ENCODE measurements at places on chromosomes 16 and 17.

- peak; percentile 29 for DNase-seq
These were observed 4.7 kb upstream of the IGSF6 start for GRCh38 chr16:21656795-21657768.

DNA sequence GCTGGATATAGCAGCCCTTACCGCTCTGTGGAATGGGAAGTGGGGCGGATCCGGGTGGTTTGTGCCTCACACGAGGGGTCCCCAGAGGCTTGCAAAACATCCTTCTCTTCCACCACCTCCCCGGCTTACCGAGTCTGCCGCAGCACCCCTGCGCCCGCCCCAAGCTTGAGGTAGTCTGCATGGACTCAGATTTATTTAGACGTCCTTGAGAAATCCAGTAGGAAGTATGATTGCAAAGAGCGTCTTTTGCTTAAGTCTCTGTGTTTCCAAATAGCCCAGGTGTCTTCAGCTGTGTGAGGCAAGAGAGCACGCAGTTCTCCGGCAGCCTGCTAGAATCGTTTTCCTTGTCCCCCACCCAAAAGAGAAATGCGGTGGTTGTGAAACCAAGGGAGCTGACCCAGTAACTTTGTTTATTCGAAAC lies 2.4 kb downstream of the KIAA0513 start:
- no peak for DNase-seq

DNA sequence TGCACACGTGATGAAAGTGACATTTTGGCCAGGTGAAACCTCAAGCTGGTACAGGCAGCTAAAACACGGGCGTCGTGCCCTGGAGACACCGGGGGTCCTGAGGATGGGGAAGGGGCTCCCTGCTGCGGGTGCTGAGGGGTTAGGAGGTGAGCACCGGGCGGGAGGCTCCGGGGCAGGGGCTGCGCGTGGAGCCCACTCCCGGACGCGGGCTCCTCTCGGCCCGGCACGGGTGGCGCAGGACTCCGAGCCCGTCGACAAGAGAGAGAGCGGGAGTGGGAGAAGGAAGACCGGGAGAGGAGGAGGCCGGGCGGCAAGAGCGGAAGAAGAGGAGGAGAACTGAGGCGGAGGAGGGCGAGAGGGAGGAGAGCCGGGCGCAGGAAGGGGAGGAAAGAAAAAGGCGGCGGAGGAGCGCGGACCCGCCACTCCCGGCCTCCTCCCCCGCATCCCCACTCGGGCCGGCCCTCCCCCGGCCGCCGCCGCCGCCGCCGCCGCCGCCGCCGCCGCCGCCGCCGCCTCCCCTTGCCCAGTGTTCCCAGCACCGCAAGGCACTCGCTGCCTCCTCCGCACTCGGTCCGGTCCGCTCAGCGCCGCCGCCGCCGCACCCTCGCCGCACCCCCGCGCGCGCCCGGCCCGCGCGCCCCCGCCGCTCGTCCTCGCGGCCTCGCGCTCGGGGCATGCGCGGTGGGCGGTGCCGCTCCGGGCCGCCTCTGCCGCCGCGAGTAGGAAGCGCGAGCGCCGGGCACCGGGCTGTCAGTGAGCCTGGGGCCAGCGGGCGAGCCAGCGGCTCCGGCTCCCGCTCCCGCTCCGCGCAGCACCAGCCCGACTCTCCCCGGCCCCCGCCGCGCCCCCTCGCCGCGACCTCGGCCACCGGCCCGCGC lies at the start of gene PRKCA:
PRKCA (plus strand) TSS at position 750 of the 878 bp plus-strand sequence.
- peak; percentile 57 for DNase-seq

- no peak for DNase-seq
These were observed 5.3 kb upstream of the NSMCE1 start for GRCh38 chr16:27273670-27274423.

GRCh38 chr16:51638339-51639135 lies 487.5 kb upstream of the SALL1 start:
- DNase-seq: no peak

DNA sequence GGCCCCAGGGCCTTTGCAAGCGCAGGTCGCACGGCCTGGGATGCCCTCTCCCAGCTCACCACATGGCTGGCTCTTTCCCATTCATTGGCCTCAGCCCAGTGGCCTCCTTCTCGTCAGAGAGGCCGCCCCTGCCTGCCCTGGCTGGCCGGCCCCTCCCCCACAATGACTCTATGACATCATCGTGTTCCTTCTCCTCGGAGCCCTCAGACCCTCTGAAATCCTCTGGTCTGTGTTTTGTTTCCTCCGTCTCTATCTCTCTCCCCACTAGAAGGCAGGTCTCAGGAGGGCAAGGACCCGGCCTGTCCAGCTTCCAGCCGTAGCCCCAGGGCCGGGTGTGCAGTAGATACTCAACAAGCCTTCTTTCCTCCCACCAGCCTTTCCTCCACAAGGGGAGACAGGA lies 164.8 kb upstream of the FOXF1 start:
- no peak for DNase-seq

DNA sequence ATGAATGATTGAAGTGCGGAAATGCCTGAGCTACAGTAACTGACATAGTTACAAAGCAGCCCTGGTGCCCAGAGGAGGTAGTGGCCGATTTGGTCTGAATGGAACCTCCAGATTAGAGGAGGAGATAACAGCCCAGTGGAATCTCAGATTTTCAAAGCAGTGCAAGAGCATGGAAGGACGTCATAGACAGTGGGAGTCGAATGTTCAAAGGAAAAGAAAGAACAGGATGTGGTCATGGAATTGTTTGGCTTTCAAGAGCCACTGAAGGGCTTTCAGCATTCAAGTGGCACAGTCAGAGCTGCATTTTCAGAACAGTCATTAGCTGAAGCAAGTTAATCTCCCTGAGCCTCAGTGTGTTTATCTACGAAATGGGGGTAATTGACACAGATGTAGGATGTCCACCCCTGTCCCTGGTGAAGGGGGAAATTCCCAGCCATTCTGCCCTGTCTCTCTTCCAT lies 104.6 kb upstream of the CACNG3 start:
- peak; percentile 22 for DNase-seq

DNA sequence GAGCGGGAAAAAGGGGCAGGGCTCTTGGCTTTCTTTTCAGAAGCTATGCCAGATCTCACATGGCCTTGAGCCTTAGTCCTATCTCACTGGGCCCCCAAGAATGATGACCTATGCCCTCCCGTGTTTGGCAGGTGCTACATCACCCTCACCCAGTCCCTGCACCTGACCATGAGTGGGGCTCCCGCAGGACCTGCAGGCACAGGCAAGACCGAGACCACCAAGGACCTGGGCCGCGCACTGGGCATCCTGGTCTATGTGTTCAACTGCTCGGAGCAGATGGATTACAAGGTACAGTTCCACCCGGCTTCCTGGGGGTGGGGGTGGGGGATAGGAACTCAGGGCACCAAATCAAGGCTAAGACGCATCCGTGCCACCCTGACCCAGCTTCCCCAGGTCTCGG lies 120.9 kb downstream of the DNAH9 start:
- DNase-seq: no peak

DNA sequence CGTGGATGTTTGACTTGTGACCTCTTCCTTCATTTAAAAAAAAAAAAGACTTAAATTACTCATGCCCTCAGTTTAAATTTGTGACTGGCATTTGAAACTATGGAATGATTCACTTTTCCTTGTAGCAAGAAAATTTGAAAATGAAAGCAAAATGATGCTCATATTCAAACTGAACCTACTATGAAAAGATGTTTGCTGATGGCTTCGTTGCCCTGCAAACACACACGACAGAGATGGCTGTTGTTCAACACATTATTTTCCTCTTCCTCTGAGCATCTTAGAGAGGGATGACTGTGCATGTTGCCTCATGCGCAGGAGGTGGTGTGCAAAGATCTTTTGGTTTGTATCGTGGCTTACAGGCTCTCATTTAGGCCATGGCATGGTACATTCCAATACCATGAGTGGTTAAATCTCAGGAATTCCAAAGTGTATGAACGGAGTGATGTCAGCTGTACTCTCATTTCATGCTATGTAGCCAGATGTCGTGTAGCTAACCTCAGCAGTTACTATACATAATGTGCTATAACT lies 164.5 kb downstream of the PRKCA start:
- DNase-seq: no peak

DNA sequence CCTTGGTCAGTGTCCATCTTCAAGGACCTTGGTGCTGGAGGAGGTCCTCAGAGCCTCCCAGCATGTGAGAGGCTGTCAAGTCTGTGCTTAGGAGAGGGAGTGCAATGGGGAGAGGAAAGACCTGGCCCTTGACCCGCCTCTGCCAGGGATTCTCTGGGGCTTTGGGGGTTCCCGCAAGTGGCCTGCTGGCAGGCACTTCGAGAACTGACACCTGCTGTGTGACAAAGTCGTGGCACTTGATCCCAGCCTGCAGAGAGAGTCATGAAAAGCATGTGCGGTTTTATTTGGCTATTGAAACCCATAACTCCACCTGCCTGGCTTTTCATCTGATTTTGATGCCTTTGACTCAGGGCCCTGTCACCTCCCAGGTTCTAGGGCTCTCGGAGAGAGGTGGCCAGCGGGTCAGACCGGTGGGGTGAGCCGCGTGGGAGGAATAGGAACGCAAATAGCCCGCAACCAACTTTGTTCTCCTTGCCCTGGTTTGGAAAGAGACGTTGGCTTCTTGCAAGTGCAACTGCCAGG lies 42.8 kb upstream of the GSE1 start:
- no peak for DNase-seq

DNA sequence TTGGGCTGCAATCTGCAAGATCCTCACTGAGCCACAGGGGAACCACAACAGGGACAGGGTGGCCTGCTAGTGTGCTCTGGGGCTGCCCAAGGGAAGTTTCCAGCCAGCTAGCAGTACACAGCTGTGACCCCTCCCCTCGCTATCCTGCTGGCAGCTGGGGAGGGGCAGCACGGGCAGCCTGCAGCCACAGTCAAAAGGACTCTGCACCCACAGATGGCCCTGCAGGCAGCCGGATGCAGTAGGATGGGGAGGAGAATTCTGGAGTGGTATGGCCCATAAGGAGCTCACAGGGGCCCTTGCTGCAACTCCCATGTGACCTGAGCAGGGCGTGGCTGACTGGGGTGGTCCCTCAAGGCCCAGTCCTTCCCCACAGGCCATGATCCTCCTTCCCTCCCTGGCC lies 74.3 kb downstream of the PLD6 start:
- no peak for DNase-seq

- no peak for DNase-seq
These were observed 526 bp downstream of the KIAA0513 start for GRCh38 chr16:85027958-85028684.

DNA sequence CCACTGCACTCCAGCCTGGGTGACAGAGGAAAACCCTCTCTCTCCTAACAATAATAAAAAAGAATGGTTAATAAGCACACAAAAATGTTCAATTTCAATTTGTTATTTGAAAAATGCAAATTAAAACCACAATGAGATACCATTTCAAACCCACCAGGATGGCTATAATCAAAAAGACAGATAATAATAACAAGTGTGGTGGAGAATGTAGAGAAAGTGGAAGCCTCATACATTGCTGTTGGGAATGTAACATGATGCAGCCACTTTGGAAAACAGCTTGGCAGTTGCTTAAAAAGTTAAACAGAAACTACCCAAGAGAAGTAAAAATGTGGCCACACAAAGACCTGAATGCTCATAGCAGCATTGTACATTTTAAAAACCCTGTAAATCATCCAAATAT lies 51.8 kb upstream of the MAP3K14 start:
- no peak for DNase-seq

DNA sequence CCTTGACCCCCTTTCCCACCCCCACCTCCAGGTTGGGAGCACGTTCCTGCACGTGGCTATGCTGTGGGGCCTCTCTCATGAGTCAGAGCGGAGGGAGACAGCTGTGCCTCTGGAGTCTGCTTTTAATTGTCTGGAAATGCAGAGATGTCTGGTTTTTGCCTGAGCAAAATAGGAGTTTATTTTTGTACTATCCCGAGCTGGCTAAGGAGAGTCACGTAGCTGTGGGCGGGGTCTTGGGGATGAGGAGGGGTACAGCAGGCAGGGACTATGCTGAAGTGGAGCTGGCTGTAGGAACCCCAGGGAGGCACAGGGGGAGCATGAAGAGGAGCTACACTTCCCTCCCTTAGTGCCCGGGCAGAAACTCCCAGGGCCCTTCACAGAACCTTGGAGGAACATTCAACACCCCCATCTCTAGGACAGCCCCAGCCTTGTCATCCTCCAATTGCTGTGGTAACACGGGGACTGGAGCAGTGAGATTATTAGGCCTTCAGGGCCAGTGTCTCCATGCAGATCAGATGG lies 44.7 kb upstream of the LGALS9 start:
- DNase-seq: no peak

DNA sequence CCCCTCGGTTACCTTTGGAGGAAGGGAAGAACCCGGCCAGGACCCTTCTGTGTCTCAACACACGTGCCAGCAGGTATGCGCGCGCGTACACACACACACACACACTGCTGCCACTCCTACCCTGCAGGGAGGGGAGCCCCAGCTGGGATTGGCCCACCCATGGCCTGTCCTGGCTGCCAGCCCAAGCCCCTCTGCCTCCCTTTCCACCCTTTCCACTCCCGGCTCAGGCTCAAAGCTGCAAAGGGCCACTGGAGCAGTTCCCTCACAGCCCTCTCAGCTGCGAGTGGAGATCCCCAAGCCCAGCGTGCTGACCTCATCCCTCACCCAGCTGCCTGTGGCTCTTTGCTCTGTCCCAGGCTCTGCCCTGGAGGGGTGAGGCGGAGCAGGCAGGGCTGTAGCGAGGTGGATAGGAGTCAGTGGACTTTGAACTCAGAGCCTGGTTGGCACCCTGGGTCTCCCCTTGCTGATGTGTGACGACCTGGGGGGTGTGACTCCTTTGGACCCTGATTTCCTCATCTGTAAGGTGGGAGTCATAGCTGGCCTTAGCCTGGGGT lies 14.5 kb downstream of the KIF19 start:
- DNase-seq: no peak

DNA sequence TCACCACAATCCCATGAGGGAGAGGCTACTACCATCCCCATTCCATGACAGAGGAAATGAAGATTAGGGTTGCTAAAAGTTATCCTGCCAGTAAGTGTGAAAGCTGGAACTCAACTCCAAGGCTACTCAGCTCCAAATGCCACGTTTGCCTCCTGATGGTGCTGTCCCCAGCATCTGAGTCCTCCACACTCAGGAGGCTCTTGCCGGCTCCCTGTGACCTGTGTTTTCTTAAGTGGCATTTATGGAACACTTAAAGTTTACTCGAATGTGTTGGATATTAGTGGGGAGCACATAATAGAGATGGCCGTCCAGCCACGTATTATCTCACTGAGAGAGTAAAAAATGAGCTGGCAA lies 267.9 kb downstream of the CBLN1 start:
- no peak for DNase-seq

- DNase-seq: peak; percentile 64
These were observed 93.8 kb upstream of the PLEKHM1 start for GRCh38 chr17:45584092-45585036.

DNA sequence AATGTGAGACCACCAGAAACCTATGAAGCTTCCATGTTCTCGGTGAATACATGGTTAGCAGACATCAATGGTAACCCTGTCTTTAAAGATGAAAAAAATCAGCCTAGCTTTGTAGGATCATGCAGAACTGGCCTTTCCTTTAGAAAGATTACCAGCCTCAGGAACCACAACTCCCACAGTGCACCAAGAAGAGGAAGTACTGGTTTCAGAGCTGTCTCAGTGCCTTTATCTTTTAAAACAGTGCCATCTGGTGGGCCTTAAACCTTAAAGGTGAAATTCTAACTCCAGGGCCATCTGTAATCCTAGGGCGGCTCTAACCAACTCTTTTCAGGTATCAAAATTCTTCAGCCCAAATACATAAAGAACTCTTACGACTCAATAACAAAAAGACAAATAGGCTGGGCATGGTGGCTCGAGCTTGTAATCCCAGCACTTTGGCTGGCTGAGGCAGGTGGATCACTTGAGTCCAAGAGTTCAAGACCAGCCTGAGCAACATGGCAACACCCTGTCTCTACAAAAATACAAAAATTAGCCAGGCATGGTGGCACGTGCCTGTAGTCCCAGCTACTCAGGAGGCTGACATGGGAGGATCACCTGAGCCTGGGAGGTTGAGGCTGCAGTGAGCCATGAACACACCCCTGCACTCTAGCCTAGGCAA lies 5.4 kb downstream of the ATPAF2 start:
- peak; percentile 71 for DNase-seq

GRCh38 chr16:84692451-84693214 lies 7.2 kb upstream of the USP10 start:
- DNase-seq: no peak
